Ascending aorta (tissue), 2 donors: ENCODE measurements at places on chromosomes 4 and X. TPM values are rescaled to one million over a fixed set of nuclear protein-coding genes. Genes with fewer than 3 reads are reported as not detected.

The CMC4 gene
- total RNA-seq, result 11.9 TPM

The MAGEC3 gene
- not detected for total RNA-seq

- no peak for DNase-seq
- no peak overlapping the region for H3K27ac ChIP-seq
- H3K4me3 ChIP-seq, result no peak overlapping the region
- no peaks in the 10 kb centered on the region for H3K27me3 ChIP-seq
- H3K36me3 ChIP-seq, result no peaks in the 10 kb centered on the region
Measured at GRCh38 chrX:133254666-133255065, 36.5 kb upstream of the TFDP3 start.

DNA sequence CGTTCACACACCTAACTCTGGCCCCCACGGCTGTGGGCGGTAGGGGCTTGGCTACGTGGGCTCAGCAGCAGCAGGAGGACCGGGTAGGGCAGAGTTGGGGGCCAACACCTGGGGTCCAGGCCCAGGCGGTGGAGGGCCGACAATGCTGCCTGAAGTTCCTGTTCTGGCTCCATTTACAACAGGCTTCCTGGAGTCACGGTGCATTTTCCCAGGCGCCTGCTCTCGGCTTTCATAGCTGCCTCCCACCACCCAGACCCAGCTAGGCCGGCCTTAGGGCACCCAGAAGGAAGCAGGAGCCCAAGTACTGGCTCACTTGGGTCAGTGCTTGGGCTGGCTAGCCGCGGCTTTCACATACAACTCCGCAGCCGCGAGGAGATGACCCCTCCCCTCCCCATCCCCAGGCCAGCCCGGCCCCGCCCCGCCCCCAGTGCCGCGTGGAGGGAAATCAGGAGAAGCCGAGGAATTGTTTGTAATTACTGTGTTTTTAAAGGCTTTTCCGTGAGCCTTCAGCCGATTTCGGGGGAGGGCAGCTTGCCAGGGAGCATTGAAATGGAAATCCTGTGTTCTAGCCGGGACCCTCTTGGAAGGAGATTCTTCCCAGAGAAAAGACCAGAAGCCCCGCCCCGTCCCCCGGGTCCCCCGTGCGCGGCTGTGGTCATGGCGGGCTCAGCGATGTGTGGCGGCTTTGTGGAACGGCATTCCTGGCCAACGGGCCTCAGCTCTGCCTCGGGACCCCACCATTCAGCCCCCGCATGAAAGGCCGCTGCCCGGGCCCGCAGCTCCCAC lies 28.5 kb downstream of the PJA1 start:
- no peaks in the 10 kb centered on the region for H3K4me1 ChIP-seq
- peak overlapping the region; percentile 57 for H3K4me3 ChIP-seq
- no peak for DNase-seq
- H3K27ac ChIP-seq, result no peak overlapping the region
- no peaks in the 10 kb centered on the region for H3K36me3 ChIP-seq

- no peaks in the 10 kb centered on the region for H3K4me1 ChIP-seq
- DNase-seq, result no peak
- no peaks in the 10 kb centered on the region for H3K36me3 ChIP-seq
- H3K27ac ChIP-seq, result peak overlapping the region; percentile 86
Measured at GRCh38 chr4:133147921-133148689, 989 bp upstream of the PCDH10 start.

DNA sequence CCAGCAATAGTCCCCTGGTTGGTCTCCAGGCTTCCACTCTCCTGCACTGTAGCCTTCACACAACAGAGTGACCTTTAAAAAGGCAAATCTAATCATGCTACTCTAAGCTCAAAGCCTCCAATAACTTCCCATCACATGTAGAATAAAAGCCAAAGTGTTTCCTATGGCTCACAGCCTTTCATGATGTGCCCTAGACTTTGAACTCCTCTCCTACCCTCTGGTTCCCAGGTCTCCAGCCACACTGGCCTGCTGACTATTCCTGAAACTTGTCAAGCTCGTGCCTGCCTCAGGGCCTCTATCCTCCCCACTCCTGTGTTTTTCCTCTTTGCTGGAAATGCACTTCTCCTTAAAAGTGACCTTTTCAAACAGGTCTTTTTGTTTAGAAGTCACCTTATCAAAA lies 3.1 kb downstream of the MANBA start:
- no peaks in the 10 kb centered on the region for H3K4me1 ChIP-seq
- no peaks in the 10 kb centered on the region for H3K36me3 ChIP-seq
- no peaks in the 10 kb centered on the region for H3K27me3 ChIP-seq
- no peak overlapping the region for H3K27ac ChIP-seq
- no peak for DNase-seq

GRCh38 chr4:78588894-78589545 lies 37.5 kb downstream of the ANXA3 start:
- H3K36me3 ChIP-seq, result no peaks in the 10 kb centered on the region
- no peak overlapping the region for H3K27ac ChIP-seq
- H3K4me1 ChIP-seq, result no peaks in the 10 kb centered on the region
- no peak for DNase-seq
- no peak overlapping the region for H3K4me3 ChIP-seq

GRCh38 chr4:146470604-146471003 lies 51.1 kb downstream of the SLC10A7 start:
- no peak for DNase-seq
- no peak overlapping the region for H3K27ac ChIP-seq
